ENCODE measurements at places on chromosomes 16 and 17. TPM values are rescaled to one million over a fixed set of nuclear protein-coding genes. Genes with fewer than 3 reads are reported as not detected.

DNA sequence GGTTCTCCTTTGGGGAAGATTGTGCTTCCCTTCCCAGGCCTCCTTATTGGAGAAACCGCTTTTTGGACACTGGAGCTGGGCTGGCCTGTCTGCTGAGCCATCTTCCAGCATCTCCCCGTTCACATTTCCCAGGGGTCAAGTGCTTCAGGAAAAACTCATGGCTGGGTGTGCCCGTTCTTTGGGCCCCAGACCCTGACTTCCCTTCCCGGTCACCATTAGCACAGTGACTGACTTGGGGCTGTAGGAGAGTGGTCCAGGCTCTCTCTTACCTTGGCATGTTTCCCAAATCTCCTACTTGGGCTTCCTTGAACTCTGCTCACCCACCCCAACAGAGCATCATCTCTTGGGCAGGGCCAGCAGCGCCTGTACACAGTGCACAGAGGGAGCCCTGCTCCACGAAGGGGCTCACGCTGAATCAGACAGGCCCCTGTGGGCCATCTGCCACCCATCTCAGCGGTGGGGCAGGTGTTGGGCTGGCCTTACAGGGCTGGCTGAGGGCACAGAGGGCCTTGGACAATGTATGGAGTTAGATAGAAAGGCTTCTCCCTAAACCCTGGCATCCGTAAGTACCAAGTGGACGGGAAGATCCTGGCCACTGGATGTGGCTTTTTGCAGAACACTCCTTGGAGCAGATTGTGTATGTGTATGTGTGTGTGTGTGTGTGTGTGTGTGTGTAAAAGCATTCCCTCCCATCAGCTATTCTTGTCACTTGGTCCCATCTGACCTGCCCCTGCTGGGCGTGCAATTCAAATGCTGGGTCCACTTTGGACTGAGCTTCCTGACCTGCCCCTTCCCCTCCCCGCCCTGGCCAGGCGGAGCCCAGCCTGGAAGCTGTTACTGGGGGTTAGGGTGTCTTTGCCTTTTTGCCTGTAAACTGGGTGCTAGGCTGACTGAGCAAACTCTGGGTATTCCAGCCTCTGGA is 24.9 kb upstream of the CDC42EP4 start:
- no peaks in the 10 kb centered on the region for H3K27me3 ChIP-seq
- H3K4me3 ChIP-seq: no peak overlapping the region
- no peak overlapping the region for H3K27ac ChIP-seq
- H3K4me1 ChIP-seq: no peaks in the 10 kb centered on the region

DNA sequence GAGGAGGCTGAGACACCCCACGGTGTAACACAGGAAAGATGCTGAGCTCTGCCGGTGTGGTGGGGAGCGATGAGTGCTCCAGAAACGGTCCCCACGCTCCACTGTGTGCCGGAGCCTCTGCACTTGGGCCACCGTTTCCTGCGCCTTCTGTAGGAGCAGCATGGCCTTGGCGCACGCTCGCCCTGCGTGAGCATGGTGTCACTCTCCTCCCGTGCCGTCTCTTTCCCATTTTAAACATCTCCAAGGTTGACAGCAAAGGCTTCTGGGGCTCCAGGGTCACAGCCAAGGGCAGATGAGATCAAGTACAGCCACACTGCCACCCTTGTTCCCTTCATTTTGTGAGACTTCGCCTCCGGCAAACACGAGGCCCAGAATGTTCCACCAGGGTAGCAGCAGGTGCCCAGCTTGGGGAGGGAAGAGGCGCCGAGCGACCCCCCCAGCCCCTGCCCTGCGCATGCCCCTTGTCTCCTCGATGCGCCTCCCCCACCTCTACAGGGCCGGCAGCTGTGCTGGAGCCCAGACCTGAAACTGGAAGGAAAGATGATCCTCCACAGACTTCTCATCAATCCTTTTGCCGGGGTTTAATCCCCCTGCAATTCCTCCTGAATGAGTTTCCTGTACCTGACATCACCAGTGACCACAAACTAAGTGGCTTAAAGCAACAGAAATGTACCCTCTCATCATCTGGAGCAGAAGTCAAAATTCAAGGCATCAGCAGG is 19.9 kb upstream of the OSGIN1 start:
- H3K27ac ChIP-seq: no peak overlapping the region
- H3K27me3 ChIP-seq: no peaks in the 10 kb centered on the region
- H3K4me1 ChIP-seq: no peaks in the 10 kb centered on the region
- no peaks in the 10 kb centered on the region for H3K36me3 ChIP-seq

PPY gene
- not detected for total RNA-seq

SEPTIN12 gene
- not detected for total RNA-seq

TEX19 gene
- not detected for total RNA-seq

DNA sequence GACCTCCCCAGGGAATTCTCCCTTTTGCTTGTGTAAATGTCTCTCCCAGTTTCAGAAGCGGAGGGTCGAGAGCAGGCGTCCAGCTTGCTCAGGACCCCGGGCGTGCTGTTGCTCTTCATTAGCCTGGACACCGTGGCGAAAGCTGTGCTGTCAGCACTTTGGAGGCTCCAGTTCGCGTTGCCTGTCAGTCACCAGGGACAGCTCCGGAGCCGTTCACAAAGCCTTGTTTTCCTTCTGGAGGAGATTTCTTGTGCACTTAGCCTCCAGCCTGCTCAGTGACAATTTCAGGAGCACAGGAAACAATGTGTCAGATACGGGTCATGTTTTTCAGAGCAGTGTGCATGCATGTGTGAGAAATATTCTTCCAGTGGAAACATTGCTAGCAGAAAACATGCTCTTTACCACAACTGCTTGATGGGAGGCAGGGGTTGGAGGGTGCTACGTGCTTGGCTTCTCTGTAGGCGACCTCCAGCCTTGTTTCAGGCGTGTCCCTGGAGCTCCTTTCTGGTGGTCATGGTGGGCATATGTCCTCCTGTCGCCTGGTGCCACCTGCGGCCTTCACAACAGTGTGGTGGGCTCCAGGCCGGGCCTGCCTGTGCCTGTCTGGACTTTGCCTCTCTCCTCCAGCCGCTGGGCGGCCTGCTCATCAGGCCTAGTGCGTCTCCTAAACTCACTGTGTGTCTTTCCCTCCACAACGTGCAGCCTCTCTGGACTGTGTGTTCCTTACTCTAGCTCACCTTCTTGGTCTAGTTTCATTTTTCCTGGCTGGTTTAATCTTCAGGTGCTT is 29.0 kb downstream of the ZNF750 start:
- no peak overlapping the region for H3K27ac ChIP-seq
- H3K36me3 ChIP-seq: peaks cover 51% of the 10 kb centered on the region
- no peaks in the 10 kb centered on the region for H3K27me3 ChIP-seq
- H3K4me3 ChIP-seq: no peak overlapping the region
- DNase-seq: no peak

GRCh38 chr17:73650140-73650539 is 5.9 kb upstream of the SDK2 start:
- no peaks in the 10 kb centered on the region for H3K36me3 ChIP-seq
- H3K27me3 ChIP-seq: peaks cover 4% of the 10 kb centered on the region
- no peaks in the 10 kb centered on the region for H3K4me1 ChIP-seq
- no peak overlapping the region for H3K27ac ChIP-seq
- DNase-seq: no peak

Data from Peyer's patch (tissue), 4 donors.